ENCODE measurements at places on chromosomes 7 and 10. TPM values are rescaled to one million over a fixed set of nuclear protein-coding genes. Genes with fewer than 3 reads are reported as not detected.

GRCh38 chr7:87885018-87885417 is 8.7 kb downstream of the DBF4 start:
- DNase-seq: no peak

DNA sequence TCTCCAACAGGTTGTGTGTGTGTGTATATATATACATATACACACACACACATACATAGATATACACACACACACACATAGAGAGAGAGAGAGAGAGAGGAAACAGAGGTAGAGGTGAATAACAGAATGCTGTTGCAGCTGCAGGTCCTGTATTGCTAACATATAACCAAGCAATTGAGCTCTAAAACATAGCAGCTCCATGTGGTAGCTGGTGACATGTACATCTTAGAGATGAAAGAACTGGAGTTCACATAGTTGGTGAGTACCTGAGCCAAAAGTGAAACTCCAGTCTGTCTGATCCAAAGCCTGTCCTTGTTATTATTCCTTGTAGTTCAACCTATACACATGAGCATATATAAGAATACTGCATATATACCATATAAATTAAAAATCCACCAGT is 152.9 kb upstream of the CSTF2T start:
- no peak for DNase-seq

DNA sequence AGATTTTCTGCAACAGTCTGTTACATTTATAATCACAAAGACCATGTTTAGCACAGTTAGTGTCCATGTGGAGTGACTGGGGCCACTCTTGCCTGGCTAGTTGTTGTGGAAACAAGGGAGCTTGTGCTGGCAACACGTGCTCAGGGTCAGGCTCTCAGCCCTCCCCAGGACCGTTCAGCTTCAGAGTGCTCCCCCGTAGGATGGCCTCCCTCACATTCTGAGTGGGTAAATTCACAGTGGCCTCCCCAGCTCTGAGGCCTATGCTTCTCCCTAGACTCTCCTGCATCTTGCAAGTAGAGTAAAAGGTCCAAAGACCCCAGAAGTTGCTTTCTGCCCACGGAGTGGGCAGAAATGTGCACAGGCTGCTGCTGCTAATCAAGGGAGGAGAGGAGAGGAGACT is 122.3 kb downstream of the ADCY1 start:
- no peak for DNase-seq

DNA sequence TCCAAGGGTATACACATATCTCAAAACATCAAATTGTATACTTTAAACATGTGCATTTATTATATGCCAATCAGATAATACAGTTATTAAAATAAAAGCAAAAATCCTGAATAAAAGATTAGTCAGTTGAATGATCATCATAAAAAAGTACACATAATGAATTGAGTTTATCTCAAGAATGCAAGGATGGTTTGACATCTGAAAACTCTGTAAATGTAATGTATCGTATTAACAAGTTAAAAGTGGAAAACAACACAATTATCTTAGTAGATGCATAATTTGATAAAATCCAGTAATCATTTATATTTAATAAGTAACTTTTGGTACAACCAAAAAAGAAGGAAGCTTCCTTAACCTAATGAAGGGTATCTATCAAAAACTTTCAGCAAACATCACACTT is 86.6 kb downstream of the COL28A1 start:
- DNase-seq: peak; percentile 2

GRCh38 chr7:149664666-149665065 is 108.7 kb downstream of the ZNF467 start:
- DNase-seq: no peak

GRCh38 chr7:121339082-121339481 is 10.3 kb downstream of the WNT16 start:
- no peak for DNase-seq

SPDYE2B gene
- total RNA-seq: not detected

AUTS2 gene
- total RNA-seq: 2.3 TPM

GFRA1 gene
- total RNA-seq: 8.2 TPM

AKR1C4 gene
- total RNA-seq: not detected

CDC14C gene
- total RNA-seq: not detected
